ENCODE measurements at places on chromosomes 2 and 18.
A peak's percentile ranks its signal among the peaks of the same experiment; 100 is the strongest.

DNA sequence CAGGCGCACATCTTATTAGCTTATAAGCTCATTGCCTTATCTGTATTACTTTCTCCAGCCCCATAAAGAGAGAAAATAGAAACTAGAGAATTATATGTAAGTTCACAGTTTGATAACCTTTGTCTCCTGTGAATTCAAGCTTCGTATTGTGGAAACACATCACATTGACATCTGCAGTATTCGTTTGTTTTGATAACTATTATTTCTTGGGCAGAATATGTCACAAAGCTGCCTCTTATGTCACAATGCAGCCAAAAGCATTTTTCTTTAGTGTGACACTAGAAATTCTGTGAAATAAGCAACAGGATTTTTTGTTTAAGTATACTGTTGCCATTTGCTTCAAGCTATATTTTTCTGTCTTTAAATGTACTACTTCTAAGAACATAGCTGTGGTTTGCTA is 221.5 kb downstream of the DOK6 start:
- no peak for DNase-seq

GRCh38 chr2:109123586-109124201 is 5.3 kb upstream of the SH3RF3 start:
- no peak for DNase-seq

DNA sequence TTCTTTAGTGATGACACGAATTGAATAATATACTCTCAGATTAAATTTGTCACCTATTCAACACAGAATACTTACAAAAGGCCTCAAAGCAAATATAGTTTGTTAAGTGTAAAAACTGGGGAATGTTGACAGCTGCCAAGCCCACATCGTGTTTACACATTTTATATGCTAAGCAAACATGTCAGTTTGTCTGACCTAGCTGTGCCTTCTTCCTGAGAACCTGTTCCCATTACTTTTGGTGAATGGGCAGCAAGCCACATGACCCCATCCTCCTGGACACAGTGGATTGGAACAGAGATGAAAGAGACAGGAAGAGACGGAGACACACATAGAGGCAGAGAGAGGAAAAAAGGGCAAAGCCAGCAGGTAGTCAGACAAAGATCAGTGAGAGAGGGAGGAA is 22.9 kb upstream of the CUL3 start:
- no peak for DNase-seq

GRCh38 chr2:8566774-8567468 is 114.9 kb upstream of the ID2 start:
- DNase-seq = no peak

- DNase-seq = no peak
Observed at GRCh38 chr18:35786365-35787042, 186.0 kb upstream of the RMP24 start.

DNA sequence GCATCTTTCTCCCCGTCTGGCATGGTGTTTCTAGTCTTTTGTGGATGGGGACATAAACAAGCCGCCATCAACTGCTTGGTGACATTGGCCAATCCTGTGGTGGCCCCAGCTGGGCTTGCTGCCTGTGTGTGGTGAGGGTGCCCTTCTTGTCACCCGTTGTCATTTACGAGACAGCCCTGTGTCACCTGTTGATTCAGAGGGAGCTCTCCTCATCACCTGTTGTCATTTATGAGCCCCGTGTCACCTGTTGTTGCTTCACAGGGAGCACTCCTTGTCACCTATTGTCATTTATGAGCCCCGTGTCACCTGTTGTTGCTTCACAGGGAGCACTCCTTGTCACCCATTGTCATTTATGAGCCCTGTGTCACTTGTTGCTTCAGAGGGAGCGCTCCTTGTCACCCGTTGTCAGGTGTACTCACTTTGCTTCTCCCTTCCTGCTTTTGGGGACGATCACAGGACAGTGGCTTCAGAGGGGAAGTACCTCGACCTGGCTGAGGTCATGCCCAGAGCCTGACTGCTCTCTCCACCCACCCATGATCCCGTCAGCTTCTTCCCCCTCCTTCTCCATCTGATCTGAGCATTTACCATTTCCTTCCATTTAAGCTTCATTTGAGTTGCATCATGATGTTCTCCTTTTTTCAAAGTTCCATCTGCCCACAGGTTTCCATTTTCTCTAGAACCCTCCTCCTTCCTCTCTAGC is 29.1 kb downstream of the HPCAL1 start:
- no peak for DNase-seq

- DNase-seq = no peak
Observed at GRCh38 chr2:201709747-201710146, 11.3 kb upstream of the MPP4 start.

DNA sequence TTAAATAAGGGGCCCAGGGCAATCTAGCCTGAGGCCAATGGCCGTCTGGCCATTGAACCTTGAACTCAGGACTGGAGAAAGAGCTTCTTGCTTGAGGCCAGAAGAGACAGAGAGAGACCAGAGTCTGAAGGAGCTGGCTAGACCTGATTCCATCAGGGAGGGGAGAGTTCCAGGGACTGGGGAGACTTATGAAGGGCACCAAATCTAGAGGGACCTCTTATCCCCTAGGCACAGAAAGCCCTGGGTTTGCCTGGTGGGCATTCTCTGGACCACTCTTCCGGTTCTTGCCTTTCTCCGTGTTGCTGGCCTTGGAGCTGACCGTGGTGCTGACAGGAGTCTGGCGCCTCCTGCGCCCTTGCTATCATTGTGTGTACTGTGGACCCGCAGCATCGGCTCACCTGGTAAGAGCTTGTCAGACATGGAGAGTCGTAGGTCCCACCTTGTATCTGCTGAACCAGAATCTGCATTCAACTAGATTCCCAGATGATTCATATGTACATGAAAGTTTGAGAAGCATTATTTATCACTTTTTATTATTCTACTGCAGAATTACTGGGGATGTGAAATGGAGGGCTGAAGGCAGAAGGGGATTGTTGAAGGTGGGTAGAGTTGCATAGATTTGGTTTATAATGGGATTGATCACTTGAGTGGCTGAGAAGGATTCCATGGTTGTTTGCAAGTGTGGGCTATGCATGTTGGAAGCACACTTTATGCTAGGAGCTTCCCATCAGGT is 4.3 kb upstream of the TRPM8 start:
- no peak for DNase-seq

DNA sequence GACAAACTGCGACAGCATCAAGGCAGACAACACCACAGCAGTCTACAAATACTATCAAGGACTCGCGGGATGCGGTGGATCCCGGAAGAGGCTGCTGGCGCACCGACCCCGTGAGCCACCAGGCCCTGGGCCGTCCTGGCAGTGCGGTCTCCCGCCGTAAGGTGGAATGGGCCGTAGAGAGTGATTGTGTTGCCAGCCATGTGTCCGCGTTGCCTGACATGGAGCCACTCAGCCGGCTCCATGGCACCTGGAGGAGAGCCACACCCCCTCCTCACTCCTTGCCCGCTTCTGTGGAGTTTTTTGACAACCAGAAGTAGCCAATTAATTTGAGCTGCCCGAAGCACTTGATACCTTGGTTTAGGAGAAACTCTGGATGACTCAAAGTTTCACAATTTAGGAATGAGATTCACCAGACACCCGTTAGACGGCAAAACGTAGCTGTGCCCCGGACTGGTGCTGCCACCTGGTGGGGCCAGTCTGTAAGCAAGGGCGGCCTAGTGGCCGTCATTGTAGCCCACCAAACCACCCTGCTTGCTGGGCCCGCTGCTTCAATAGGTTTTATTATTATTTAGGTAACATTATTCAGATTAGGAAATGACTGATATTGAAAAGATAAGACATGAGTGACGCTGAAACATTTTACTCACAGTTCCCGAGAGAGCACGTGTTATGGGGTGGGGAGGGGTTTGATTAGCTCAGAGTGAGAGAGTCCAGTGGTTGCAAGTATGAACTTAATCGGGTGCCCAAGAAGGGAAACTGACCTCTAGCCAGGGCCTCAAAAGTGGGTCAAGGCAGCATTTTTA is 10.2 kb upstream of the IMP4 start:
- DNase-seq = peak; percentile 60

Measured in T-helper 17 cell (primary cell).